ENCODE measurements at places on chromosomes 1 and 21.

- no peak for DNase-seq
Measured at GRCh38 chr1:86739648-86740509, 35.5 kb downstream of the SH3GLB1 start.

- DNase-seq: peak; percentile 88
Measured at GRCh38 chr1:67831850-67832513, 1.3 kb downstream of the GNG12 start.

- DNase-seq: peak; percentile 61
Measured at GRCh38 chr1:86567878-86568277, 21.0 kb downstream of the CLCA4 start.

- no peak for DNase-seq
Measured at GRCh38 chr1:184210862-184211261, 159.3 kb downstream of the TSEN15 start.

DNA sequence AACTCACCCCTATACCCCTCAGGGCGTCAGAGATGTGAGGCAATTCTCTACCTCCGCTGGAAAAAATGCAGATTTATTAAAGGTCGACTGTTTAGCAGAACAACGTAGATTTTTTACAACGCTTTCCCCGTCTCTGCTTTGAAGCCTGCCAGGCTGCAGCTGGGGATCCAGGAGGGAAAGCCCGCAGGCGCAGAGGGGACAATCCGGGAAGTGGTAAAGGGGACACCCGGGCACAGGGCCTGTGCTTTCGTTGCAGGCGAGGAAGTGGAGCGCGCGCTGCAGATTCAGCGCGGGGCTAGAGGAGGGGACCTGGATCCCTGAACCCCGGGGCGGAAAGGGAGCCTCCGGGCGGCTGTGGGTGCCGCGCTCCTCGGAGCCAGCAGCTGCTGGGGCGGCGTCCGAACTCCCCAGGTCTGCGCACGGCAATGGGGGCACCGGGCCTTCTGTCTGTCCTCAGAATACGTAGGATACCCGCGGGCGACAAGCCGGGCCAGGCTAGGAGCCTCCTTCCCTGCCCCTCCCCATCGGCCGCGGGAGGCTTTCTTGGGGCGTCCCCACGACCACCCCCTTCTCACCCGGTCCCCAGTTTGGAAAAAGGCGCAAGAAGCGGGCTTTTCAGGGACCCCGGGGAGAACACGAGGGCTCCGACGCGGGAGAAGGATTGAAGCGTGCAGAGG lies 5.5 kb downstream of the SIM2 start:
- no peak for DNase-seq

DNA sequence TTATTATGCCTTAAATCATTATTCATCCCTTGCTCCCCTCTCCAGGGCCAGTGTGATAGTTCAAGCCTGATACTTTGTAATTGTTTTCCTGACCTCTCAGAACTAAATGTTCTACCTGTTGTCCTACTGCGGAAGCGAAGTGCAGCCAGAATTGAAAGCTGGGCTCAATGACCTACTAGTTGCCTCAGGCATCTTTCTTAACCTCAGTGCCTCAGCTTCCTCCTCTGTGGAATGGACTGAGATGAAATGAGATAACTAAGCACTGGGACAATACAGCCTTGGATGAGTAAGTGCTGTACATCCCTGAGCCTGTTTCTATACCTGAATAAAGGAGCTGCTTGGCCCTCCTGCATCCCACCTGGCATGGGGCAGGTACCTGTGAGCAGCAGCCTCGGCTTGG lies 26.4 kb downstream of the COL16A1 start:
- no peak for DNase-seq

GRCh38 chr1:110605901-110606656 lies at the start of gene KCNA2:
TSS of gene KCNA2 (minus strand) at chr1:110606358. CDS start at chr1:110604782, 1,576 bp downstream.
- DNase-seq: no peak

Measured in HT-29 (cell line).